ENCODE measurements at places on chromosomes 7 and 10.

DNA sequence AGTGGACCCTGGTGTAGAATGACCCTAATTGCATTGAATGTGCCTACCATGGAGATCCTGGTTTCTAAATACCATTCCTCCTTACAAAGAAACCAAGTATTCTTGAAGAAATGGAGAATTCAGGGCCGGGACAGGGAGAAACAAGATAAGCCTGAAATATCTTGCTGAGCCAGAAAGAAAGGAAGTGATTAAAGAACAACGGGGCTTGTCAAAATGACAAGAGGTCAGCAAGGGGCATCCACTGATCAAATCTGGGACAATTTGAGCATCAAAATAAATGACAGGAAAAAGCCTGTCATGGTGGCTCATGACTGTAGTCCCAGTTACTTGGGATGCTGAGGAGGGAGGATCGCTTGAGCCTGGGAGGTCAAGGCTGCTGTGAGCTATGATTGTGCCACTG lies 8.1 kb downstream of the ABHD11 start:
- peak; percentile 47 for DNase-seq

DNA sequence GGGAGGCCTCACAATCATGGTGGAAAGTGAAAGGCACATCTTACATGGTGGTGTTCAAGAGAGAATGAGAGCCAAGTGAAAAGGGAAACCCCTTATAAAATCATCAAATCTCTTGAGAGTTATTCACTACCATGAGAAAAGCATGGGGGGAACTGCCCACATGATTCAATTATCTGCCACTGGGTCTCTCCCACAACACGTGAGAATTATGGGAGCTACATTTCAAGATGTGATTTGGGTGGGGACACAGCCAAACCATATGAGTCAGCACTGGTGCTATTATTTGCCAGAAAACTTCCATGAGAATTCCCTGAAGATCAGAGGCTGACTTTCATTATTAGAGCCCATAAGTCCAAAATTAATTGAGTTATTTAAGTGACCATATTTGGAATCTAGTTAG lies 1001.2 kb upstream of the POT1 start:
- DNase-seq = no peak

- peak; percentile 56 for DNase-seq
These were observed 170.3 kb downstream of the PAXIP1 start for GRCh38 chr7:154832557-154833138.

DNA sequence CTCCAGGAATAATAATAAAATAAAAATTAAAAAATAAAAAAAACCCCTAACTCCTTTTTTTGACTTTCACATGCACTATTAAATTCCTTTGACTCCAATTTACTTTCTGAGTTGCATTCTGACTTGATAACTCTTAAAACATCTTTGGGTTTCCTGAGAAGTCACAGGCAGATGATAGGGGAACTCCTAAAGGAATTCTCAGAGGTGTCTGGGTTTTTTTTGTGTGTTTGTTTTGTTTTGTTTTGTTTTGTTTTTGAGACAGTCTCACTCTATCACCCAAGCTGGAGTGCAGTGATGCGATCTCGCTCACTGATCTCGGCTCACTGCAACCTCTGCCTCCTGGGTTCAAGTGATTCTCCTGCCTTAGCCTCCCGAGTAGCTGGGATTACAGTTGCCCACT lies 52.7 kb upstream of the APBB1IP start:
- no peak for DNase-seq

DNA sequence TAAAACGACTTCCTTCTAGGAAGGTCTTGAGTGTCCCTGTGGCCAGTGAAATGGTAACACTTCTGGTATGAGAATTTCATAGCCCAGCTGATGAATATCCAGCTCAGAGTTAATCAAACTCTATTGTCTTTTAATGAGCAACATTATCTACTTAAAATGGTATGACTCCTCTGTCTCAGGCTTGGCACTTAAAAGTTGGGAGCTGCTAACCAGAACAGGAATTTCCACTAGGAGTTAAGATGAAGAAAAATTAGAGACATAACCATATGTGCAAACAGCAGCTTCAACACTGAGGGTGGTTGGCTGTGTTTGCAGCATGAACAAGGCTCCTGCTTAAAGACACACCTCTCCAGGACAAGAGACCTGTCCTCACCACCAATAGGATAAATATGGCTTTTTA lies 46.8 kb downstream of the CH25H start:
- no peak for DNase-seq

DNA sequence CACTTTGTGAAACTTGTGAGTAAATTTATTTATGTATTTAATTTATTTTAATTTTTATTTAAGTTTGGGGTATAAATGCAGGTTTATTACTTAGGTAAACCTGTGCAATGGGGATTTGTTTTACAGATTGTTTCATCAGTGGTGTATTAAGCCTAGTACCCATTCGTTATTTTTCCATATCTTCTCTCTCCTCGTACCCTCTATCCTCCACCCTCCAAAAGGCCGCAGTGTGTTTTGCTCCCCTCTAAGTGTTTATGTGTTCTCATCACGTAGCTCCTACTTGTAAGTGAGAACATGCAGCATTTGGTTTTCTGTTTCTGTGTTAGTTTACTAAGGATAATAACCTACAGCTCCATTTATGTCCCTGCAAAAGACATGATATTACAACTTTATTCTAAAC lies 145.4 kb upstream of the SMIM30 start:
- DNase-seq = no peak

DNA sequence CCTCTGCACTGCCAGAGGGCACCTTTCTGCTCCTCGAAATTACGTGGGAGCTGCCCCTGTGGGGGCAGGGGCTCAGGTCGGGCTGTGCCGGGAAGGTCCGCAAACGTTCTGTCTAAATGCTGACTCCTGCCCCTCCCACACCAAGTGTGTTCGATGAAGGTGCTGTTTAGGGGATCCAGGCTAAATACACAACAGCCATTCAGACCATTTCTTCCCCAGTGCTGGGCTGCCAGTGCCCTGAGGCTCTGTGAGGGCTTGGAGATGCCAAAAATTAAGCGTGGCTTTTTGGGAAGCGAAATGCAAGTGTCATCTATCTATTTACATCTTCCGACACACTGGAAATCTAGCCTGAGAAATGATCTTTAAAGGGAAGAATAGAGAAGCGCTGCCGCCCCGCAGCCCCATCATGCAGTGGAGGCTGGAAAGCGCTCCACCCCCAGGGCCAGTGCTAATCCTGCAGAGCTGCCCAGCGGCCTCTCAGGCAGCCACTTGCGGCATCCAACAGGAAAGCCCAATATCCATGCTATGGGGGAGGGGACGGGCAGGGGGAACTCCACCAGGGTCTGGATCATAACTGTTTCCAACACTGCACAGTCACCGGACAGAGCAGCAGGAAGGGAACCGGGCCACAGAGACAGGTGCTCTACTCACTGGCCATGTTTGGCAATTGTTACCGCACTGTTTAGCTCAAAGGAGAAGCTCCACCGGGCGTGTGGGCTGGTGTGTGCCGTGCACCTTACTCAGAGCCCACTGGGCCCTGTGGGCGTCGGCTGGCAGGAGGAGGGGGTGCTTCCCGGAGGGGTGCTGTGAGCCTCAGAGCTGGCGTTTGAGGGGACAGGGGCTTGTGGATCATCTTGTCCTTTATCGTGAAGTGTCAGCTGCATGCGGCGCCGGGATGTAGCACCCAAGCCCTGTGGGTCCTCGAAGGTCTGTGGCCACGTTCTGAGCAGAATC lies 205.5 kb downstream of the DNAJB6 start:
- no peak for DNase-seq

DNA sequence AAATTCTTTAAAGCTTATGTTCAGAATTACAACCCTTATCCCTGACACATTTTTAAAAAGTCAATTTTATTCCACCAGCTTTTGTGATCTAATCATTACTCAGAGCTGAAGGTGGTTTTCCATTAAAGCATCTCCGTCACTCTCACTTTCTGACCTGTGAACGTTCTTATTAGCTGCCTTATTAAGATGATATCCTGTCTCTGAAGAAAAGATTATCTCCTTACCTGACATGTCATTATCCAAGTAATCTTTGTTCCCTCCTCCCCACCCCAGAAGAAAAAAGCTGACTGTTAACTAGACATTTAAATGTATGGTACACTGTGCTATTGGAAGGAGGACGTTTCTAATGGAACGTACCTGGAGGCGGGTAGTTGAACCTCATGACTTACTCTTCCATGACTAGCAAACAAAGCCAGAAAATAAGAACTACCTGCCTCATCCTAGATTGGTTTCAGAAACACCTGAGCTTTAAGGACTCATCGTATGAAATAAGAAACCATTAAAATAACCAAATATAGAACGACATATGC lies 708.7 kb downstream of the PARD3 start:
- DNase-seq = no peak

- DNase-seq = no peak
These were observed 802.5 kb downstream of the IPMK start for GRCh38 chr10:57465155-57465554.

DNA sequence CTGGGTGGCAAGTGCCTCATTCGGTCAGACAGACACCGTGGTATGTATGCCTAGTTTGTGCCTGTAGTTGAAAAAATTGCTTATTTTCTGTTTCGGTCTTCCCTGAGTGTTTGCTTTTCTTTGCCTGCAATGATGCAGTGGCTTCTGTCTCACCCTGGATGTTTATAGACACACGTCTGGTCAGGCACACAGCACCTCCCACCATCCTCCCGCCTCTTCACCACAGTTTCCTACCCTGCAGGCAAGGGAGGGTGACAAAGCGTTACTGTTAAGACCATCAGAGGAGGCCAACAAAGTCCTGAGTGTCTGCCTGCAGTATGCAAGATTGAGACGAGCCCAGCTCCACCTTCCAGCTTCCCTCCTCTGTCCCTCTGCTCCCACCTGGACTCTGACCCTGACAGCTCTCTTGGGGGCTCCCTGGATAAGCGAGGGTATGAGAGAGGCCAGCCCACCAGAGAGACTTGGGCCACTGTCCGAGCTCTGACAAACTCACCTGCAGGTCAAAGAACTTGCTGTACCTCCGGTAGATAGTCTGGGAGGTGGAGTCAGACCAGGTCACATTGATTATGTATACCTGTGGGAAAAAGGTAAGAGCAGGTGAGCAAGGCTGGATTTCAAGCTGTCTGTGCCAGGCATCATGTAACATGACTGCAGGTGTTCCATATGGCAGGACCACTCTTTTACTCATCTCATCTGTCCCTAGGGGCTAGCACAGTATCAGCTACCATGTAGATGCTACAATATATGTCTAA lies 54.4 kb downstream of the SH3PXD2A start:
- no peak for DNase-seq

DNA sequence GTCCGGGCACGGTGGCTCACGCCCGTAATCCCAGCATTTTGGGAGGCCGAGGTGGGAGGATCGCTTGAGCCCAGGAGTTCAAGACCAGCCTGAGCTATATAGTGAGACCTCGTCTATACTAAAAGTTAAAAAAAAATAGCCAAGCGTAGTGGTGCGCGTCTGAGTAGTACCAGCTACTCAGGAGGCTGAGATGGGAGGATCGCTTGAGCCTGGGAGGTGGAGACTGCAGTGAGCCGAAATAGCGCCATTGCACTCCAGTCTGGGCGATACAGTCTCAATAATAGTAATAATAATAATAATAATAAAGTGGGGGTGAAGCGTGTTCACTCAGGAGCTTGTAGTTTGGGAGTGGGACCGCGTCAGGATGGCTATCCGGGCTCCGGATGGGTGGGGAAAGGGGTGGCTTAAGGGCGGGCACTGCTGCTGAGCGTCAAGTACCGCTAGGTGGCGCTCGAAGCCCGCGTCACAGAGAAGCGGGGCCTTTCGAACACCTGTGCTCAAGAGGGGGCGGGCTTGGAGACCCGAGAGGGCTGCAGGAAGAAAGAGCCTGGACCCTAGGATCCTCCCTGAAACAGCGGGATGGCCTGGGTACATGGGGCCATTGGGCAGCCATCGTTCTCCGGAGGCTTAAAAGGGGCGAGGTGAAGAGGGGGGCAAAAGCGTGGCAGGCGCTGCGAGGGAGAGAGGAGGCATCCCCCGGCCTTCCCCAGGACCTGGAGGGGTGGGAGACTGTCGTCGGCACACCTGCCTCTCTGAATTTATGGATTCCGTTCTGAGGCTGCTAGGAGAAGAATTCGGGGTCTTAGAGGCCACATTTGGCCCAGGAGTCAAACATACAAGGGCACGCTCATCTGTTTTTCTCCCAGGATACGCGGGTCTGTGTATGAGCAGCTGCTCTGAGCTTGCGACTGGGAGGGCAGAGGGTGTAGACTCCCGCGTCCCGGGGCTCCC lies 14.5 kb downstream of the LBX1 start:
- DNase-seq = peak; percentile 91

DNA sequence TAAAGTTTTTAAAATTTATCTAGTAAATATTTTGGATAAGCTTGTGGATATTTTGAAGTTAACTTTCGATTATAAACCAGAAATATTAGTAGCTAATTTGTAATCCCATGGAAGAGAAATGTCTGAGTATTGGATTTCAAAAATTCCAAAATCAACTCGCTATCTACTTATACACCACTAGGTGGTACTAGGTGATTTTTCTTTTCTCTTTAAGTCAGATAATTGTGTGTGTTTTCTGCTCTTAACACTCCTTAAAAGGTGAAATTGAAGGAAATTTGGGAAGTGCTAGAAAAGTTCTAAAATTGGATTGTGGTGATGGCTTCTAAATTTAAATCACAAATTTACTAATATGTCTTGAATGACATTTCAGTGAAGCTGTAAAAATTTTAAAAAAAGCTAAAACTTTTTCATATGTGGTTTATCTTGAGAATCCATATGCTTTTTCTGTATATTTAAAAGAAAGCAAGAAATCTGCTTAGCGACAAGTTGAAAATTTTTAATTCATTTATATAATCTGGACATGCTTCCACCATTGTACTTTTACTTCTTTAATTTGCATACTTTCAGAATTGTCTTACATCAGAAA lies 90.2 kb downstream of the IPMK start:
- peak; percentile 26 for DNase-seq

- DNase-seq = no peak
These were observed 956.2 kb downstream of the SORCS3 start for GRCh38 chr10:105597312-105597711.

GRCh38 chr7:155358066-155358947 lies 60.6 kb downstream of the INSIG1 start:
- DNase-seq = peak; percentile 37

- peak; percentile 50 for DNase-seq
These were observed 88.6 kb downstream of the SPAG6 start for GRCh38 chr10:22433875-22434274.

- no peak for DNase-seq
These were observed 93.4 kb upstream of the FGL2 start for GRCh38 chr7:77293046-77293445.

- DNase-seq = no peak
These were observed 3.5 kb downstream of the EXOSC1 start for GRCh38 chr10:97442277-97442676.

GRCh38 chr7:29915481-29916215 lies 74.0 kb downstream of the SCRN1 start:
- peak; percentile 12 for DNase-seq

GRCh38 chr10:12642036-12642435 lies 292.7 kb downstream of the CAMK1D start:
- no peak for DNase-seq

- no peak for DNase-seq
These were observed 130.9 kb downstream of the SND1 start for GRCh38 chr7:127782654-127783559.

DNA sequence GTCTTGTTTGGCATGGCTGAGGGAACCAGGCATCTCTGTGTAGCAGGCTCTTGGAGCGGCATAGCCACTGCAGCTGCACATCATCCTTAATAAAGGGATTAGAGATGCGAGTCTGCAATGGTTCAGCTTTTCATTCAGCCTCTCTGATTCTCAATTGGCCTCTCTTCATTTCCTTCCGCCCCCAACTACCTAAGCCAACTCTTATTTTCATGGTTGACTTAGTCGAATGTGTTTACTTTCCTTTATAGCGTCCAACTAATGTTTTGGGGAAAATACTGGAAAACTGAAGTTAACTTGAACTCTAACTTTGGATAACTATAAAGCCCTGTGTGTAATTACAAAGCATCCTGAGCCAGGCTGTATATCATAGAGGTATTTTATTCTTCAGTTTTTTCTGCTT lies 202.2 kb upstream of the KIAA1217 start:
- DNase-seq = no peak

GRCh38 chr7:79461660-79462059 lies 8.2 kb upstream of the MAGI2 start:
- no peak for DNase-seq

Data from eye (tissue), 1 donor.